ENCODE measurements at places on chromosomes 12 and 14.
A peak's percentile ranks its signal among the peaks of the same experiment; 100 is the strongest.

- no peak for DNase-seq
Observed at GRCh38 chr12:4106621-4107020, 166.9 kb upstream of the CCND2 start.

DNA sequence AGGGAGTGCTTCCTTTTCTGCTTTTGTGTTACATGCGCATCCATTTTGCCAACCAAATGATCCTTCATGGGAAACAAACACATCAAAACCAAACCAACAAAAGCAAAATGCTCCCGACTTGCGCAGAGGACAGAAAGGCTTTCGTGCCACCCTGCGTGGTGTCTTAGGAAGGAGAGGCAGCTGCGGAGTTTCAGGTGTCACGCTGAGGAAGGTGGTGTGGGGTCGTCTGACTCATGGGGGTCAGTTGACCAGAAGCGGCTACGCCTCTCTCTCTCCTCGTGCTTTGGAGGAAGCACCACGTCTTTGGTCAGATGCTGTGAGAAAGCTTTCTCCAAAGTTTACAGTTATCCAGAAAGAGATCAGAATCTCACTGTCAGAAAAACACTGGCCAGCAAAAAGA lies 7.9 kb downstream of the EMP1 start:
- no peak for DNase-seq

- DNase-seq = no peak
Observed at GRCh38 chr14:76653875-76654572, 107.2 kb upstream of the VASH1 start.

DNA sequence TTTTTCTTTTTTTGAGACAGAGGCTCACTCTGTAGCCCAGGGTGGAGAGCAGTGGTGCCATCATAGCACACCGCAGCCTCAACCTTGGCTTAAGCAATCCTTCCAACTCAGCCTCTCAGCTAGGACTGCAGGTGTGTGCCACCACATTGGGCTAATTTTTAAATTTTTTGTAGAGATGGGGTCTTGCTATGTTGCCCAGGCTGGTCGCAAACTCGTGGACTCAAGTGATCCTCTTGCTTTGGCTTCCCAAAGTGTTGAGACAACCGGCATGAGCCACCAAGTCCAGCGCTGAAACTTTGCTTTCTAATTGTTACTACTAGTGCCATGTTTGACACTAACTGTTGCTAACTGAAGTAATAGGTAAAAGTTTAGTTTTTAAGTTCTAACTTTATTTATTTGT lies 8.0 kb downstream of the RNF10 start:
- DNase-seq = no peak

DNA sequence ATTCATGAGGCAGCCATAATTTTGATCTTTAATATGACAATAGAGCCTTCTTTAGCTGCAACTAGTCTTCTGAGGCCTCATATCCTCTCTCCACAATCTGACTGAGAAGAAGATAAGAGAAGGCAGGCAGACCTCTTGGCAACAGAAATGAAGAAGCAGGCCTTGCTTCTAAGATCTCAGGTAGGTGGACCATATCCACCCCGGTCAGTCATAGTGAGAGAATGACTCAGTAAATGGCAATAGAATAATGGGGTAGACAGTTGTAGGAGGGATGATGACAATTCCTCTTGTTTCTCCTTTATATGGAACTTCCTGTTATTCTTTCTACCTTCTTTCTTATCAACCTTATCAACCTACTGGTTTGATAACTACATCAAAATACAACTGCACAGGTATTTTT lies 246.7 kb upstream of the G2E3 start:
- no peak for DNase-seq

DNA sequence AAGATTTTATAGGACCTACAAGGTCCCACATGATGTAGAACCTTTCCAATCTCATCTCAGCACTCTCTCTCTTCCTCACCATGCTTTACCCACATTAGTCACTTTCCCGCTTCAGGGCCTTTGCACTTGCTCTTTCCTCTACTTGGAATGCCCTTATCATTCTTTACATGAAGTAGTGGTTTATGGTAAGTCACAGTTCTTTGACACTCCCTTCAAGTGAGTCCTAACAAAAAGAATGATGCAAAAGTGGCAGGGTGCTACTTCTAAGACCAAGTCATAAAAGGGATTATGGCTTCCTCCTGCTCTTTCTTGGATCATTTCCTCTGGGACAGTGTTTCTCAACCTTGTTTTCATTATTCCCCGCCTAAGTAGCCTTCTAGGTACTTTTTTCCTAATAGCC lies 13.1 kb downstream of the TMBIM4 start:
- DNase-seq = no peak

DNA sequence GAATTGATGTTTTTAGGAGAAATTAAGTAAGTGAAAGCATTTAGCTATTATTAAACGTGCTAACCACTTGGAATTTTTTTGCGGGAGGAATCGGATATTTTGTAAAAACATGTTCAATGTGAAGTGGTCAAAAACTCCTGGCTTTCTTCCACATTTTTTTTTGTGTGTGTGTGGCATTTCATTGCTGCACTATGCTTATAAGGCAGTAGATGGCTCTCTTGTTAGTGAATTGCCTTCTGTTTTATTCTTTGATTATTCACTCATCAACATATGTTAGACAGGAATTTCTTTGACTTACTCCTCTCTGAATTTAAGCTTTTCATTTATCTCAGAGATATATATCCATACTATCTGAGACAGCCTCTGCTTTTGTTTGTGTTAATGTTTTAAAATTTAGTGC lies 71.3 kb downstream of the DERA start:
- peak; percentile 58 for DNase-seq

GRCh38 chr14:39275395-39275794 lies 41.7 kb downstream of the MIA2 start:
- DNase-seq = no peak

GRCh38 chr12:2633825-2634200 lies 161.0 kb upstream of the FKBP4 start:
- no peak for DNase-seq

GRCh38 chr12:56657416-56658379 lies 11.9 kb upstream of the ATP5F1B start:
- DNase-seq = no peak

DNA sequence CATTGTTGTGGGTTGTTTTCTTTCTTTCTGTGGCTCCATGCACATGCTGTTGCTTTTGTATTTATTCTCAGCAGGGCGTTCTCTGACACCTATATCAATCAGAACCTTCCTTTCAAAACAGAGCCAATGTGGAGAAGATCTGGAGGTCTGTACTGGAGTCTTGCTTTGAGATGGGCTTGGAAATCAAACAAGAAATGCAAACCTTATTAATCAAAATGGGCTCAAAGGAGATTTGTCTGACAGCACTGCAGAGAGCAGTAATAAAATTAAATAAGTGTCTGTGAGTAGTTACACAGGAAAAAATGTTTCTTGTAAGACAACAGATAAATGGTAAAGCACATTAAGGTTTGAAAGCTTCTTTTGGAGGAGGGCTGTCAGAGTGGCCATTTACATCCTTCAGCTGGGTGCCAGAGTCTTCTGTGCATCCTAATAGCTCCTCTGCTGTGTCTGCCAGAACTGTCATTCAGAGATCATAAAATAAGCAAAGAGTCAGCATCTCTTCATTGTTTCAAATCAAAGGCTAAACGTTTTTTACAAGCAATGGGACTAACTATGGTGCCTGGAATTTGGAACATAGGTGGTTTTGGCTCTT lies 414.3 kb downstream of the NAV3 start:
- no peak for DNase-seq

DNA sequence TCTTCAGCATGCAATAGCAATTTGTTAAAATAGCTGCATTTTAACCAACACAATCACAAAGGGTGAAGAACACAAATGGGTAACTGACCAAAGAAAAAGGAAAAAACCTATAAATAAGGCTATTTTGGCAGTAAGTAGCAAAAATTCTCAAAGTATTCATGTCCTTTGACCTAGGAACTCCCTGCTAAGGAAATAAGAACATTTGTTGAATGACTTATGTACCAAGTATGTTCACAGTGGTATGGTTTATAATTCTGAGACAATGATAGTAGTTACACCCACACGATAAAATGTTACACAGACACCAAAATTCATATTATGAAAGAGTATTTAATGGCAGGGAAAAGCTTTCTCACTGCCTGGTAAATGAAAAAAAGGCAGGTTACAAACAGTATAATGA lies 16.9 kb downstream of the CCDC88C start:
- no peak for DNase-seq

- DNase-seq = no peak
Observed at GRCh38 chr12:130644146-130644545, 72.0 kb downstream of the RIMBP2 start.

DNA sequence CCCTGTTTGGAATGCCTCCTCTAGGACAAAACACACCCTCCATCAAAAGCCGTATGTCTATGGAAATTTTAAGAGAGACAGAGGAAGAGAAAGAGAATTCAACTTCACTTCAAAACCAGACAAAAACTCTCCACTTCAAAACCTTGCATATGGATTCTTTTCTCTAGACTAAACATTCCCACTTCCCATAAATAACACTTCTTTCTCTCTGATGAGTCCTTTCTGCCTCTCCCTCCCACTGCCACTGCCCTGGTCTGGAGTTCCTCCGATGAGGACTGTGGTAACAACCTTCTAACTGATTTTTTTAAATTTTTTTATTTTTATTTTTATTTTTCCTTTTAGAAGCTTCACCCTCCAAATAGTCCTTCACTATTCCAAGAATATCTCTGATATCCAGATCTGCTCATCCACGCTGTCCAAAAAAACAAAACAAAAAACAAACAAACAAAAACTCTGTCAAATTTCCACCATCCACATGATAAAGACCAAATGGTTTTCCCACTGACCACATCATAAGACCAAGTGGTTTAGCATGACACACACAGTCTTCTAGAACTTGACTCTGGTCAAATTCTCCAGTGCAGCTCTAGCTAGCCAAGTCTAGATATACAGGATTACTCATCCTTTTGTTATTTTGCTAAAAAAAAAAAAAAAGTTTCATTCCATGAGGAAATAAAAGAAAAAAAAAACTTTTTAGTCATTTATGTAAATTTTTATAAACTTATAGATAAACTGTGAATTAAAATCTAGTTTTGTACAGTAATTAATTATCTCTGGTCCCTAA lies 256.0 kb downstream of the PPFIA2 start:
- DNase-seq = peak; percentile 74

DNA sequence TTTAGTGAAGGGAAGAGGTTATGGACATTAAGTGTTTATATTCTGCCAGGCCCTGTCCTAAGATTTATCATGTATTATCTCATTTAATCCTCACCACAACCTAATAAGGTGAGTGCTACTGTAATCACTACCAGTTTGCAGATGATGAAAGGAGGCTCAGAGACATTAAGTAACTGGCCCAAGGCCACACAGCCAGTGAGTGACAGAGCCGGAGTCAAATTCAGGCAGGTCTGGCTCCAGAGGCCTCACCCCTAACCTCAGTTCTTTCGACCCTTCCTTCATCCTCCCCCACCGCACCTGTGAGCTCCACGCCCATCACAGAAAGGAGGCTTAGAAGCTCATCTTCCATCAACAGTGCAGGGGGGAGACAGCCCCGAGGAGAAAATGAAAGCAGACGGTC lies 197.3 kb downstream of the RBM19 start:
- no peak for DNase-seq

DNA sequence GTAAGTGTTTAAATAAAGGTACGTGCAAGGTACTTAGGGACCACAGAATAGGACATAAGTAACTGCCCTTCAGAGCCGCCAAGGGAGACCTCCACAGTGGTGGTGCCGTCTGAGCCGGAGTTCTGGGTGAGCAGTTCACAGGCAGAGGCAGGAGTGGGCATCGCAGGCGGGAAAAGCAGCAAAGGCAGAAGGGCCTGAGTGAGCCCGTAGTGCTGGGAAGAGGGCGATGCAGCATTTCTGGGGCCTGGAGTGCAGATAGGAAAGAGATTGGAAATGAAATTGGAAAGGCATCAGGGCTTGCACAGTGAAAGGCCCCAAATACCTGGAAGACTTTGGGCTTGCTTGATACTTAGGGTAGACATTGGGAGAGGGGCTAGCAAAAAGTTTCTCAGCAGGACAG lies 32.9 kb downstream of the EVL start:
- no peak for DNase-seq

DNA sequence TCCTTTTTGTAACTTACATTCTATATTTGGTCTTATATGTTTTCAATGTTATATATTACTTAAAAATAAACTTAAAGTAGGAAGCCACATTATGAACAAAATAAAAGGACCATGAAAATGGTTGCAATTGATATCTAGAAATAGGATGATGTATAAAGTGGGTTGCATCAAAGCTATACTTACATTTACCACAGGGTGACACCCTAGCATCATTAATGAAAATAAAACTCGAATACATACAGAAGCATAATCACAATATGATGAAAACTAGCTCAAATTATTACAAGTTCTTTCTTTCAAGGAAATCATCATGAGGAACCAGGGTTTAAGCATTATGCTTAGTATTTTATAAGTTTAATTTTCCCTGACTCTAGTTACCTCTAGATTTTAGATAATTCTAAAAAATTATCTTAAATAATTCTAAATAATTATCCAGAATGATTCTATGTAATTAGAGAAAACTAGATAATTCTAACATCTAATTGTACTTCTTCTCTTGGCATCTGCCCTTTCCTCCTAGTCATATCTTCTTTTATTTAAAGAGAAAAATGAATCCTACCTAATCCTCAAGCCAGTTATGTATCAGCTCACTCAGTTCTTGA lies 31.2 kb downstream of the TAS2R7 start:
- DNase-seq = peak; percentile 25

DNA sequence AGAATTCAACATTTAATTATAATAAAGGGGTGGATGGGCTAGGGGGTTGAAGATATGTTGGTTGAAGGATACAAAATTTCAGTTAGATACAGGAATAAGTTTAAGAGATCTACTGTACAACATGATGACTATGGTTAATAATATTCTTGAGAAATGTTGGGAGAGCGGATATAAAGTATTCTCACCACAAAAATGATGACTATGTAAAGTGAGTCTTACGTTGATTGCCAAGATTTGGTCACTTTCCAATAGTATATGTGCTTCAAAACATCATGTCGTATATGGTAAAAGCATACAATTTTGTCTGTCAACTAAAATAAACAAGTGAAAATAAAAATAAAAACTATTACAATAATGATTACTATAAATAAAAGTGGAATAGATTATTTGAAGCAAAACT lies 802.0 kb downstream of the C12orf50 start:
- peak; percentile 67 for DNase-seq

DNA sequence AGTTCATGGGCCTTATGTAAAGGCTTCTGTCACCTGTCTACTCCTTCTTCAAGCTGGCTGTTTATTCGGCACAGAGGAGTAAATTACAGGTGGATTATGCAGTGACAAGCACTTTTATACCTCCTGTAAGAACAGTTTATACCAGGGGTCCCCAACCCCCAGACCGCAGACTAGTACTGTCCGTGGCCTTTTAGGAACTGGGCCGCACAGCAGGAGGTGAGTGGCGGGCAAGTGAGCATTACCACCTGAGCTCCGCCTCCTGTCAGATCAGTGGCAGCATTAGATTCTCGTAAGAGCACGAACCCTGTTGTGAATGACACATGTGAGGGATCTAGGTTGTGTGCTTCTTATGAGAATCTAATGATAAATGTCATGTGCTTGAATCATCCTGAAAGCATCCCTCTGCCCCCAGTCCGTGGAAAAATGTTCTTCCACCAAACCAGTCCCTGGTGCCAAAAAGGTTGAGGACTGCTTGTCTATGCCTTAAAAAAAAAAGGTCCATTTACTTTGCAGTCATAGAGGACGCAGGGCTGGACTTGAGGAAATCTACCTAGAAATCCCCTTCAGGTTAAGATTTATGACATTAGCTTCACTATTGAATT lies 78.8 kb downstream of the ETV6 start:
- DNase-seq = peak; percentile 32
